ENCODE measurements at places on chromosomes 16 and 17.

DNA sequence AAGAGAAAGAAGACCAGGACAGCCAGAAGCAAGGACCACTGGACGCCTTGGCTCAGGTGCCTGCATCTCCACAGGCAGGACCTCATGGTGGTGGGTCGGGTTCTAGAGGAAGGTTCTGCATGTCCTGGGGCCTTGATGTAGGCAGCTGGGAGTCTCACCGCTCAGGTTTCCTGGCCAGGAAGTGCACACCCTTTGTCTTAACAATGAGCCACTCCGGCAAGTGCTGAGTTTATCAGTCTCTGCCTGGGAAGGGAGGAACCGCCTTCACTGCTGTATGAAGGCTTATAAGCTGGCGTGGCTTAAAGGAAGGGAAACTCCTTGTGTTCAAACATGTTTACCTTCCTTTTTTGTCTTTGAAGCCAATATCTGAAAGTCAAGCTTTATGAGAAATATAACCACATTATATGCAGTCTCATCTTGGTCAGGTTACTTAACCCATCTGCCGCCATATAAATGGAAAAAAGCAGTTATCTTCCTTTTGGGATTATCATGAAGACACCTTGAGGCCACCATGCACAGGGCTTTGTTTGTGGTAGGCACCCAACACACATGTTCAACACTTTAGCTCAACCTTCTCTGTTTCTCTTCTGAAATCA, at the start of gene ST6GALNAC1:
ST6GALNAC1 (minus strand) TSS at position 205 of the 596 bp plus-strand sequence; CDS start at position 86, 119 bp downstream.
- no peak for DNase-seq

DNA sequence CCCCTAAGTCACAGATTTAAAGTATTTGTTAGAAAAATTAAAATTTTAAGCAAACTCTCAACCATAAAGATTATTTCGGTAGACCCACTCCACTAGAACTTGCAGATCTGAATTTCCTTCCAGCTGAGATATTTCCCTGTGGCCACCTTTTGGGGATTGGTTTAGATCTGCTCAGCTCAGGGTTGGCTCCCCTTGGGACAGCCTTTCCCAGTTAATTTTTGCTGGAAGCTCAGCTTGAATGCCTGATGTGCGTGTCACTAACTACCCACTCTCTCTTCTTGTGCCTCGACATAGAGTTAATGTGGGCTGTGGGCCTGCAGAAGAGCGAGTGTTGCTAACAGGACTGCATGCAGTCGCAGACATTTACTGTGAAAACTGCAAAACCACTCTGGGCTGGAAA, 57.6 kb downstream of the YPEL2 start:
- no peak for DNase-seq

GRCh38 chr16:24114876-24115275, 141.3 kb upstream of the CACNG3 start:
- no peak for DNase-seq

- no peak for DNase-seq
These were observed 6.4 kb downstream of the TEKT5 start for GRCh38 chr16:10688291-10688690.

DNA sequence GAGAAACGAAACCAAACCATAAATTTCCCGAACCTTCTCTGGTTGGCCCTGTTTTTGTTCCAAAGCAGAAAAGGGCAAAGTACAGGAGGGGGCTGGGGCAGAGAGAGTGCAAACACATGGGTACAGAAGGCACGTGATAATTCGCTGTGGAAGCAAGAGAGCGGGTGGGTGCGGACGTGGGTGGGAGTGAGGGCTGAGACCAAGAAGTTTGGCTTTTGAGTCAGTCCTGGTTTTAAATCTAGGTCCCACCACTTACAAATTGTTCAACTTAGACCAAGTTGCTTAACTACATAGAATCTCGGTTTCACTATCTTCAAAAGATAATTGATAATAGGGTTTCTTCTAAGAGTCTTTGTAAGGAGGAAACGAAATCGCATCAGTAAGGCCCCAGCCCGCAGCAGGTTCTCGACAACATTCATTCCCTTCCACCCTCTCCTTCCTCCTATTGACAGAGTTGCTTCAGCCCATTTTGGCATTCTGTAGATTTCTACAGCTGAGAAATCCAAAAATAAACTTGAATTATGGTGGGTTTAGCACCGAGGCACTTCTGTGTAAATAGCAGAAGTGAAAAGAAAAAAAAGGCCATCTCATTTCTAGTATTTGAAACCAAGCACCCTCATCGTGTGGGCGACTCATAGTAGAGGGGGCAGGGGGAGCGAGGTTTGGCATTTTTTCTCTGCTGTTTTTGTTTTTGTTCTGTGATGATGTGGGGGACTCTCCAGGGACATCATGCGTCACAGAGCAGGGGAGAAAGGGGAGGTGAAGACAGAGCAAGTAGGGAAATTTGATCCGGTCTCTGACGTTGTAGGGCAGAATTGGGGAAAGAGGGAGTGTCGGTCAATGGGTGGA, 33.6 kb upstream of the CCR7 start:
- peak; percentile 80 for DNase-seq

DNA sequence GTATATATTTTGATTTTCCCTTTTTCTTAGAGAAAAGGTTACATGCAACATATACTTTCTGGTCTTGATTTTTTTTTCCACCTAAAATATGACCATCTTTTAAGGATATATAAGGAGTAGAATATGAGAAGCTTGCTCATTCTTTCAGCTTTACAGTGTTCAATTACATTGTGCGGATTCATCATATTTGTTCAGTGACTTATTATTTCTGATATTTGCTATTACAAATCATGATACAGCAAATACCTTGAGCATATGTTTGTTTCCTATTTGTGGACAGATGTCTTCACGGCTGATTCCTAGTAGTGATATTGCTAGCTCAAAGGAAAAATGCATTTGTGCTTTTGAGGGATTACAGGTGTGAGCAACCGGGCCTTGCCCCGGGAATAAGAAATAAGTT, 18.1 kb downstream of the KATNIP start:
- DNase-seq: peak; percentile 4

- no peak for DNase-seq
These were observed 46.3 kb downstream of the C16orf78 start for GRCh38 chr16:49419862-49420261.

GRCh38 chr16:18833707-18834505, 32.6 kb upstream of the ARL6IP1 start:
- DNase-seq: no peak

DNA sequence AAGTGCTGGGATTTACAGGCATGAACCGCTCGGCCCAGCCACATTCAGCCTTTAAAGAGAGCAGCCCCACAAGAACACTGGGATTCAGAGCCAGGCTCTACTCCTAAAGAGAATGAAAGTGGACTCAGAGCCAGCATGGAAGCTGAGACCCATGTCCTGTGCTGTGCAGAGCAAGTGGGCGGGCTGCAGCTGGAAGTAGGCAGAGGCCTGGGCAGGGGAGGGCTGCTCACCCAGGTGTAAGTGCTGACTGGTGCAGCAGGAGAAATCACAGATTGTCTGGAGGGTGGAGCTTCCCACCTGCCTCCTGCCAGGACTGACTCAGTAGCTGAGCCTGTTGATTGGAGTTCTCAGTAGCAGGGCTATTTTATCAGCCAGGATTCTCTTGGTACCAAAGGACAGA, 178.7 kb downstream of the KATNIP start:
- no peak for DNase-seq

DNA sequence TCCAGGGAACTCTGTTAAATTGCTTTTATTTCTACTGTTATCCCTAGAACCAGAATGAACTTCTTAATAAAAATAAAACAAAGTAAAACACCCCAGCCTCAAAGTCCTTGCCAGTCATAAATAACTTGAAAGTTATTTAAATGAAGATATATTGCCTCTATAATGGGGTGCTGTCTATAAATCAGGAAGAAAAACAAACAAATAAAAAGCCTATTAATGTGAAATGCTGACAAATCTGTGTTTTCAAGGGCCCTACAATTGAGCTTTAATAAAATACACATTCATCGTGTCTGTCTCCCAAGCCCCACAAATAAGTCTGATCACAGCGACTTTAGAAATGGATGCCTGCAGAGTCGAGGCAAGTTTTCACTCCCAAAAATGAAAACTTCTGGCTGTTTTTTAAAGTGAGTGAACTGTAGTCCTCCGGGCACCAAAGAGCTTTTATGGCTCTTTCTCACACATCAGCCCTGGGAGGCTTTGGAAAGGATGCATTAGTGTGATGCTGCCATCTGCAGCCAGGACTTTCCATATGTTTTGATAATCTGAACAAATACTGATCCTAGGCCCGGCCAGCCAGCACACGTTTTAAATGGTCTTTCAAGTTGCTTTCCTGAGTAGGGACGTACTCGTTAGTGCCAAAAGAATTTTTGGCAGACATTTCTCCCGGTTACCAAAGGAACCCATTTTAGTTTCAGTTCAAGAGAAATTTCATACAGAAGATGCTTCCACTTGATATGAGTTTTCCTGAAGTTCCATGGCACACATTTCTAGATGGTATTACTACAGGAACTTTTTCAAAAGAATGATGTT, 16.3 kb downstream of the NACA2 start:
- peak; percentile 59 for DNase-seq

DNA sequence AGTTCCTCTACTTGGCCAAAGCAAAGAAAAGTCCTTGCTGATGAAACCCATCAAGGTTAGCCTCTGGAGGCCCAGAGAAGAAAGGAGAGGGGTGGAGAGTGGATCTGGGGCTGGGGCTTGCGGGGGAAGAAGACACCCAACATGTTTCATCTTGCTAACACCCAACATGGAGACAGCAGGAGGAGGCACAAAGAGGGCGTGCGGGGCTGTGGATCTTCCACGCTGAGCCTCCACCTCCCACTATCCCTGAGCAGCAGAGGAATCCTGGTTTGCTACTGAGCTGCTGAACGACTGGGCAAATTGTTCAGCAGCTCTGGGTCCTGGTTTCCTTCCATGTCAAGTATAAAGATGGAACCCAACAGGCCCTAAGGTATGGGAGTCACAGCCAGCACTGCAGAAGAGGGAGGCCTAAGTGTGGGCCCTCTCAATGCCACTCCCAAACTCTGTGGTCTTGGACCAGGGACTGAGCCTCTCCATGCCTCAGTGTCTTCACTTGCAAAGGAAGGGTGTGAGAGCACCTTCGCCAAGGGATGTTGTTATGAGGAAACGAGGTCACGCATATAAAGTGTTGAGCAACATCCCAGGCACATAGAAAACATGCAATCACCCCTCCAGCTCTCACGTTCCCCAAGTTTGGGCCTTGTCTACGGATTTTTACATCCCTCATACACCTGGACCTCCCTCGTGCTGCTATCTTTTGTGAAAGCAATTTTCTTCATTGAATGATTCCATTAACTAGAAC, 122.5 kb downstream of the XYLT1 start:
- no peak for DNase-seq

- no peak for DNase-seq
These were observed 6.7 kb downstream of the CBX8 start for GRCh38 chr17:79789943-79790804.

- DNase-seq: no peak
These were observed 15.7 kb downstream of the CRLF3 start for GRCh38 chr17:30808785-30809286.

DNA sequence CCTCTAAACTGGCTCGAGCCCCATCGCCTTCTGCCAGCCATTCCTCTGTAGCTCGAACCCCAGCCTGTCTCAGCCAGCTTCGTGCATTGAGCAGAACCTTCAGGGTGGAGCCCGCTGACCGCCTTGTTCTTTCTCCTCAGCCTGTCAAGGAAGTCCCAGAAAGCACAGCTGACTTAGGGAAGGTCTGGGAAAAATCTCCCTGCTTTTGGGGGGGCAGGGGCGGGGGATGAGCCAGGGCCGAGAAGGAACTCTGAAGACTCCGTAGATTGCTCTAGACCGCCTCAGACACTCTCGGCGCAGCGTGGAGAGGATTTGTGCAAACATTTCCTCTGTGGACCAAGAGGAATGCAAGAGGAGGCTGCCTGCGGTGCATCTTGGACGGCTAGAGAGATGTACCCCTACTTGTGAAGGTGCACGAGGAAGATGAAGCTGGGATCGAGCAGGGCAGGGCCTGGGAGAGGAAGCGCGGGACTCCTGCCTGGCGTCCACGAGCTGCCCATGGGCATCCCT, at the start of gene GLP2R:
GLP2R (plus strand) TSS at position 284 of the 510 bp plus-strand sequence; CDS start at position 424, 140 bp downstream.
- DNase-seq: no peak

- no peak for DNase-seq
These were observed 74.5 kb upstream of the PMFBP1 start for GRCh38 chr16:72246423-72246822.

GRCh38 chr17:56269556-56270389, 116.5 kb downstream of the ANKFN1 start:
- peak; percentile 45 for DNase-seq

DNA sequence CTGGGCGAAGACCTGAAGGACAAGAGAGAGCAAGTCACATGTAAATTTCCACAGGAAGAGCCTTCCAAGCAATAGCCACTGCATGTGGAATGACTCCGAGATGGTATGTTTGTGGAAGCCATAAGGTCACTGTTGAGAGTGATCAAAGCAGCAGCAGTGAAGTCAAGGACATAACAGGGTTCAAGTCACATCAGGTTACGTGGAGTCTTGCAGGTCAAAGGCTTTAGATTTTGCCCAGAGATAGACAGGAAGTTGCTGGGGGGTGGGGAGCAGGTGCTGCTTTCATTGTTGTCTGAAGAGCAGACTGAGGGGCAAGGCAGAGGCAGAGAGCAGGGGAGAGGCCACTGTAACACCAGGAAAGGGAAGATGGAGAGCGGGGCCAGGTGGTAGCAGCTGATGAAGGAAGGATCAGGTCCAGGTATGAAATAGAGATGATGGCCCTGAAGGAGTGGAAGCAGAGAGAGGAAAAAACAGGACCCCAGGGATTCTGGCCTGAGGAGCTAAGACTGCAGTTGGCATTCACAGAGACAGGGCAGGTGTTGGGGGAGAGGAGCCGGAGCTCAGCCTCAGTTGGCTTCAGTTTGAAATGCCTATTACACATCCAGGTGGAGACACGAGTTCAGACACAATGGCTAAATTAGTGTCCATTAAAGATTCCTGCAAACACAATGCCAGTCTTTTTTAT, 129.3 kb upstream of the AXIN2 start:
- no peak for DNase-seq

DNA sequence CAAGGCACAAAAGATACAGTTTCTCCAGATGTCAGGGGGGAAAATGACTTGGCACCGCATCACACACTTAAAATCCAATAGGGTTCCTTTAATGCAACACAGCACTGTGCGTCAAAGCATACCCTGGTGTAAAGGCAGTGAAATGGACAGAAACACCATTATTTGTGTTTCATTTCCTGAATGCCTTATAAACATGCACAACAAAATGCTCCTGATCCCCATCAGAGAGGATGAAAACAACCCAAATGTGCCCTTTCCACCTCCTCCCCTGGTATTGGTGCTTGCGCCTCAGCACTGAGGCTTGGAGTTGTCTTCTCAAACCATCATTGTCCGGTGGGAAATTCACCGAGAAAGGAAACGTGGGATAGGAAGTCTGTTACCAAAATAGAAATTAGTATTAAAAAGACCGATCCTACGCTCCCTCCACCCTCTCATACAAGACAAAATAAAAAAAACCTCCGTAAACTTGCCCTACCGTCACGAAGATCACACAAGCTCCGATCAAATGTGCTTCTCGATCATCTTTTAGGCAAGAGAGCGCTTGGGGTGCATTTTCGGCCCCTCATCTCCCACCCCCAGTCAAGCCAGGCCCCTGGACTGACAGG, 722 bp downstream of the CDC27 start:
- DNase-seq: peak; percentile 54

- peak; percentile 53 for DNase-seq
These were observed 3.9 kb downstream of the RAI1 start for GRCh38 chr17:17684906-17685774.

Measured in fibroblast of gingiva (primary cell).